ENCODE measurements at places on chromosomes 4 and X. TPM values are rescaled to one million over a fixed set of nuclear protein-coding genes. Genes with fewer than 3 reads are reported as not detected.

The EFHC2 gene
- total RNA-seq, result 2.2 TPM

The LIN54 gene
- total RNA-seq, result 17.9 TPM

The IBSP gene
- under 0.01 TPM for total RNA-seq

The MAGEA4 gene
- not detected for total RNA-seq

The SLC4A4 gene
- total RNA-seq, result 17.7 TPM

The BOD1L1 gene
- 38.6 TPM for total RNA-seq

The KDM5C gene
- 105 TPM for total RNA-seq

The FGF13 gene
- total RNA-seq, result 80.9 TPM

The COMMD8 gene
- 9.6 TPM for total RNA-seq

The ATOH1 gene
- total RNA-seq, result not detected
